ENCODE measurements at places on chromosomes 1 and 21.

GRCh38 chr1:63835128-63835527, 61.3 kb downstream of the ROR1 start:
- DNase-seq, result peak; percentile 47

GRCh38 chr1:184705271-184705670, 49.4 kb downstream of the EDEM3 start:
- no peak for DNase-seq

DNA sequence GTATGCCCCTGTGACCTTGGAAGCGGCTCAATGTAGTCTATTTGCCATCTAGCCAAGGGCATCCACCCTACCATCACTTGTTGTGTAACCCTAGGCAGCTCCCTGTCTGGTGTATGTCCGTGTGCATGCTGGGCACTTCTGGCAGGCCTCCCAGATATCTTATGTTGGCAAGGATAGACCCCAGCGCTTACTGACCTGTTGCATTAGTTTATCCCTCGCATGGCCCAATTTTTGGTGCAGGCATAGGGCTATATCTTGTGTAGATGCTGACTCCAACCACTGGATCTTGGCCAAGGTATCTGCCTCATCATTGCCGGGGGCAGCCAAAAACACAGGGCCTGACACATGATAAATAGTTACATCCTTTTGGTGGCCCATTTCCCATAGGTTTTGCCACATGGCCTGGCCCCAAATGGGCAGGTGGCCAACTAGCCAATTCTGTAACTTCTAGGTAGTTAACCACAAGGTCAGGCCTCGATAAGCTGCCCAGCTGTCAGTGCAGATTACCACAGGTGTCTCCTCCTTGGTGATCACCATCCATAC, 14.0 kb upstream of the TBX19 start:
- no peak for DNase-seq

- no peak for DNase-seq
Observed at GRCh38 chr1:161740921-161741320, 8.7 kb upstream of the DUSP12 start.

DNA sequence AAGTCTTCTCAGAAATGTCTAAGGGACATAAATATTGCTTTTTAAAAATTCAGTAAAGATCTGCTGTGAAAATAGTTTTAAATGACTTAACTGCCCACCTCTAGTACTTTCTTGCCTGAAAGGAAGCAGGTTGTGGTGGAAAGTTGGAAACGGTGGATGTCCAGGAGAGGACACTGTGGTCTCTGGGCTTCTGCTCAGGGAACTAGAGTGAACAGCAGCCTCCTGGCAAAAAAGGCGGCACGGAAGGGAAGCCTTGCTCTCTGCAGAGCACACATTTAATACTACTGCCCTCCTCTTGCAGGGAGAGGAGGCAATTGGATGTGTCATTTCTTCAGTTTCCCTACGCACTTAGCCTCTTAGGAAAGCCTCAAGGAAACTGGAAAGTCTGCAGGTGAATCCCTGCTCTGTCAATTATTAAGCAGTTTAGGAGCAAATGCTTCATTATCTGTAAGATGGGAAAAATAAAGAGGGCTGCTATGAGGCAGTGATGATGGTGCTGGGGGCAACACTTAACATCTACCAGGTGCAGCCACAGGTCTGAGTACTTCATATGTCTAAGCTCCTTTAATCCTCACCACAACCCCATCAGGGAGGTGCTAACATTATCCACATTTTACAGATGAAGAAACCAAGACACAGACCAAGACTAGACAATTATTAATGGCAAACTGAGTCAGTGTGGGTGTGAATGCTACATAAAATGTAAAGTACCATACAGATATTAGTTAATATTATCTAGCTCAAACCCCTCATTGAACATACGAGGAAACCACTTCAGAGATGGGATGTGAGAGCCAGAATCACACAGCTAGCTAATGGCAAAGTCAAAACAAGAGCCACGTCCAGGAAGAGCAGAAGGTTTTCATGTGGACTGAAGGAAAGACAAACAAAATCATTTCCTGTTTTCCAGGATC, 108.9 kb upstream of the ADAR start:
- no peak for DNase-seq

DNA sequence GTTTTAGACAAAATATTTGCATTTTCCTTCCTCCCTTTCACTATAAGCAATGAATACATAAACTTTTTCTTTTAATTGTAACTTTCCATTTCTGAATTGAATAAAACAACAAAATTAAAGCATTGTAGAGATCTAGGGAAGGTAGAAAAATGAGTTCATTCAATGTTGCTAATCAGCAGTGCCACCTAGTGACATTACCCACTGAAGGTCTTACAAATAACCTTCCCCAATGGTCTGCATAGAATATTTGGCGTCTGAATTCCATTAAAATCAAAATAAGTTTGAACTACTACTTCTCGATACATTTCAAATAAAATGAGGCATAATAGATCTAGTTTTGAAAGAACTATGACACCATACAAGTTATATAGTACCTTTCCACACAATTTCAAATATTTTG, 19.6 kb downstream of the FH start:
- peak; percentile 19 for DNase-seq

- DNase-seq, result no peak
Observed at GRCh38 chr1:184553845-184554244, 167.0 kb downstream of the C1orf21 start.

- no peak for DNase-seq
Observed at GRCh38 chr21:45990741-45991605, 9.4 kb downstream of the COL6A1 start.

DNA sequence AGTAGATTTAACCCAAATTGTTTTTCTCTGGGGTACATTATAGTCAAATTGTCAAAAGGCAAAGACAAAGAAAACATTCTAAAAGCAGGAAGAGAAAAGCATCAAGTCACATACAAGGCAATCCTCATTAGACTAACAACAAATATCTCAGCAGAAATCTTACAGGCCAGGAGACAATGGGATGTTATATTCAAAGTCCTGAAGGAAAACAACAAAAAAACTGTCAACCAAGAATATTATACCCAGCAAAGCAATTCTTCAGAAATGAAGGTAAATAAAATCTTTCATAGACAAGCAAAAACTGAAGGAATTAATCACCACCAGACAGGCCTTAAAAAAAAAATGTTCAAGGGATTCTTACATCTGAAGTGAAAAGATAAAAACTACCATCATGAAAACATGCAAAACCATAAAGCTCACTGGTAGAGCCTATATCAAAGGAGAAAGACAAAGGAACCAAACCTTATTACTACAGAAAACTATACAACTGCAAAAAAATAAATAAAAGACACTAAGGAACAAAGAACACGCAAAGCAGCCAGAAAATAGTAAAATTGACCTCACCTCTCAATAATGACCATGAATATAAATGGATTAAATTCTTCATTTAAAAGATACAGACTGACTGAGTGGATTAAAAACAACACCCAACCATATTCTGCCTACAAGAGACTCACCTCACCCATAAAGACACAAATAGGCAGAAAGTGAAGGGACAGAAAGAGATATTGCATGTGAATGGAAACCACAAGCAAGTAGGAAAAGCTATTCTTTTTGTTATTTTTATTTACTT, 113.8 kb upstream of the ZC3H11B start:
- DNase-seq, result no peak

- DNase-seq, result peak; percentile 1
Observed at GRCh38 chr1:101697072-101697471, 299.7 kb downstream of the OLFM3 start.

Measured in mammary epithelial cell (primary cell).